ENCODE measurements at places on chromosomes 5 and 9. TPM values are rescaled to one million over a fixed set of nuclear protein-coding genes. Genes with fewer than 3 reads are reported as not detected.

The ANKHD1 gene
- total RNA-seq, result 140 TPM

The CNTRL gene
- total RNA-seq, result 11.5 TPM

DNA sequence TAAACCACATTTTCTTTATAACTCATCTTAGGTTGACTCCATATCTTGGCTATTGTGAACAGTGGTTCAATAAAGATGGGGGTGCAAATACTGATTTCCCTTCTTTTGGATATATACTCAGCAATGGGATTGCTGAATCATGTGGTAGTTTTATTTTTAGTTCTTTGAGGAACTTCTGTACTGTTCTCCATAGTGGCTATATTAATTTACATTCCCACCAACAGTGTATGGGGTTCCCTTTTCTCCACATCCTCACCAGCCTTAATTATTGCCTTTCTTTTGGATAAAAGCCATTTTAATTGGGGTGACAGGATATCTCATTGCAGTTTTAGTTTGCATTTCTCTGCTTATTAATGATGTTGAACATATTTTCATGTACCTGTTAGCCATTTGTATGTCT lies 107.7 kb upstream of the EQTN start:
- H3K4me3 ChIP-seq, result no peak overlapping the region
- no peaks in the 10 kb centered on the region for H3K4me1 ChIP-seq
- no peaks in the 10 kb centered on the region for H3K27me3 ChIP-seq

- H3K27me3 ChIP-seq, result no peaks in the 10 kb centered on the region
- no peak overlapping the region for H3K27ac ChIP-seq
- no peak for DNase-seq
- no peaks in the 10 kb centered on the region for H3K36me3 ChIP-seq
These were observed 232.3 kb upstream of the IRX2 start for GRCh38 chr5:2983583-2984300.

DNA sequence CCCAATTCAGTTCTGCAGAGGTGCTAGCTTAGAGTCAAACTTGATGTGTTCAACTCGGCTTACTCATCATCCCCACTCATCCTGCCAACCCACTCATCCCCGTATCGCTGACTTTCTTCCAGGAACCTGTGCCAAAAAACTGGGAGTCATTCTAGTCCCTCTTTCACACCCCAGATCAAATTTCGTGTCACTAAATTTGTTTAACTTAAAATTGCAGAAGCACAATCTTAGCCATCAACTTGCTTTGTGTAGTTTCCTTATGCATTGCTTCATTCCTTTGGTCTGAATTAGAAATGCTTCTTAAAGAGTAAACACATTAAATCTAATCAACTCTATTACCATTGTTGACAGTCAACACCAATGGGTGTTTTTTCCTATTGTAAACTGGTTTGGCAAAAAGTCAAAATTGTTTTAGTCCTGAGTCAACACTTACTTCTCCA lies 162.4 kb downstream of the TTC39B start:
- DNase-seq, result no peak
- H3K27ac ChIP-seq, result no peak overlapping the region
- H3K4me1 ChIP-seq, result no peaks in the 10 kb centered on the region
- H3K27me3 ChIP-seq, result no peaks in the 10 kb centered on the region
- no peaks in the 10 kb centered on the region for H3K36me3 ChIP-seq

- no peaks in the 10 kb centered on the region for H3K4me1 ChIP-seq
- H3K4me3 ChIP-seq, result no peak overlapping the region
- H3K27me3 ChIP-seq, result no peaks in the 10 kb centered on the region
- H3K36me3 ChIP-seq, result no peaks in the 10 kb centered on the region
- no peak for DNase-seq
- H3K27ac ChIP-seq, result no peak overlapping the region
These were observed 547.6 kb upstream of the WWC1 start for GRCh38 chr5:167743695-167744464.

- no peak overlapping the region for H3K4me3 ChIP-seq
- H3K36me3 ChIP-seq, result peaks cover 5% of the 10 kb centered on the region
- no peaks in the 10 kb centered on the region for H3K27me3 ChIP-seq
- H3K4me1 ChIP-seq, result no peaks in the 10 kb centered on the region
- DNase-seq, result no peak
- H3K27ac ChIP-seq, result no peak overlapping the region
These were observed 28.6 kb downstream of the DDX31 start for GRCh38 chr9:132641216-132641615.

DNA sequence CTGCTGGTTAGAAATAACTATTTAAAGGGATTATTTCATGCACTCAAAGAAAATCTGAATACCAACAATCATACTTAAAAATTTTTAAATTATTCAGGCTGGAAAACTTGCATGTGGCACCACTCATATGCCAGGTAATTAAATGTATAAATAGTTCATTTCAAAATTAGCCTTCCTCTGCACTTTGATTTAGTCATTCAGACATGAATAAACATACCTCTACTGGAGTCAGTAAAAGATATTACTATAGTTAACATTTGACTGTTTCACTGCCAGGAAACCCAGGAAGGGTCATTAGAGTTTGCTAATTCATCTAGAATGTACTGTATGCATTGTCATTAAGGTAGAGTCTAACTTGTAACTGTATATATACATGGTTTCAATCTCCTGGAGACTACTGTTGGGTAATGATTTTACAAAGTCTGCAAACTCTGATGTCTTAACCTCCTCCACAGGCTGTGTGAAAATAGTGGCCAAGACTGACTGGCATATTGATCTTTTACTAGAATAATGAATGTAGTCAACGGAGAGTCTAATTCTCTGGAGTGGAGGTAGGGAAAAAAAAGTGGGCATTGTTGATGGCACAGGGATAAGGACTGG lies 43.7 kb downstream of the TEX10 start:
- DNase-seq, result no peak
- H3K4me3 ChIP-seq, result no peak overlapping the region
- H3K4me1 ChIP-seq, result no peaks in the 10 kb centered on the region
- H3K36me3 ChIP-seq, result no peaks in the 10 kb centered on the region
- H3K27me3 ChIP-seq, result no peaks in the 10 kb centered on the region

GRCh38 chr5:8831854-8832253 lies 714.0 kb downstream of the SEMA5A start:
- no peak overlapping the region for H3K27ac ChIP-seq
- no peaks in the 10 kb centered on the region for H3K27me3 ChIP-seq
- no peak for DNase-seq
